ENCODE measurements at places on chromosomes 6 and 20.

- no peak for DNase-seq
These were observed 20.4 kb downstream of the MAFB start for GRCh38 chr20:40668449-40669228.

DNA sequence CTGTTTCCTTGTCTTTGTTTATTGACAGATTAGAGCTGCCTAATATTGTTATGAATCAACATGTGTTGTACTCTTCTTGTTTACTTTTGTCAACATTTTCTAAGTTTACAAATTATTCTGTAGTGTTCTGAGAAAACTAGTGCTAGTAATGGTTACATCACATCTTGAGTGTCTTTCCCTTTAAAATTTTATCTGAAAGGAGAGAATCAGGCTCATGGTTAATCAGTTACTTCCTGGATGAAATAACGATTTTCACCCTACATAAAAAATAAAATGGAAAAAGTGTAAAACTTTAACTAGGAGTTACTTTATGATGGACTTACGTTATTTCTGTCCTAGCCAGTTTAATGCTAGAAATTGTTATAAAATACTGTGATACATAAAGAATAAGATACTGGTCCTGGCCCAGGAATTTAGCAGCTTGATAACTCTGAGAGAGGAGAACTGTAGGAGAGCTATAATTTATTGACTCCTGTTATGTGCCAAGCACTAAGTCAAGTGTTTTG is 26.4 kb upstream of the BMP5 start:
- no peak for DNase-seq

GRCh38 chr6:117561128-117561527 is 41.2 kb downstream of the GOPC start:
- no peak for DNase-seq

- DNase-seq: no peak
These were observed 53.1 kb upstream of the SLC32A1 start for GRCh38 chr20:38671186-38671585.

DNA sequence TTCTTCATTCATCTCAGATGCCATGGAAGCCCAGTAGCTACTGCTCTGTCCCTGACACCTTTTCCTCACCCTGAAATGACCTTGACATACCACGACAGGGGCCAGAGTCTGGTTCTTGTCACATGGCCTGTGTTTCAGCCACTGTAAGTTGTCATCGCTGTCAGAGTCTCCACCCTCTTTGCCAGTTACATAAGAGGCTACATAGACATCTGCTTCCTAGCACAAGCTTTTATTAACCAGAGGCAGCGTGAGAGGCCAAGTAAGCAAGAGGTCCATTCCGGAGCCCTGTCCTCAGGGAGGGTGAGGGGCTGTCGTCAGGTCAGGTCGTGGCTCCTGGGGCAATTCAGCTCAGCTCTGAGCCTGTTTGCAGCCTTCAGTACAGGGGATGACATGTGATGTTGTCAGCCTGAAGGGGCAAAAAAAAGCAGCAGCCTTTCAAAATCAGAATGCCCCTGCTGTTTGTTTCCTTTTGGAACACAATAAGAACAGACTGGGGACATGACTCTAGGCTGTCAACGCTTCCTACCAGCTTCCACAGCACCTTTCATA is 146.3 kb downstream of the MTFR2 start:
- DNase-seq: no peak

DNA sequence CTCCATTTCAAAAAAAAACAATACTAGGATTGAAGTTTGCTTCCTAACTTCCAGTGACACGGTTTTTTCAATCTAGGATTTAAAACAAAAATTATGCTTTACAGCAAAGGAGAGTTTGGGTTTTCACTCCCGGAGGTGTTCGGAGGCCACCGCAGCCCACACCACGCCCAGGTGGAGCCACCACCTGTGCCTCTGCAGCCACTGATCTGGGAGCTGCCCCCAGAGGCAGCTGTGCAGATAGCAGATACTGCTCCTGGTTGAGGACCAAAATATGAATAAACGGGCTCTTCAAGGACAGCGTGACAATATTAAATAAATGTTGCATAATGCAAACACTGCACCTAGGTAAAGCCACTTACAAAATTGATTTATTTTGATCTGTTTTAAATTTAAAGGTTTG is 30.2 kb downstream of the DLL1 start:
- DNase-seq: no peak

GRCh38 chr6:134249759-134250602 is 67.9 kb downstream of the SGK1 start:
- no peak for DNase-seq

DNA sequence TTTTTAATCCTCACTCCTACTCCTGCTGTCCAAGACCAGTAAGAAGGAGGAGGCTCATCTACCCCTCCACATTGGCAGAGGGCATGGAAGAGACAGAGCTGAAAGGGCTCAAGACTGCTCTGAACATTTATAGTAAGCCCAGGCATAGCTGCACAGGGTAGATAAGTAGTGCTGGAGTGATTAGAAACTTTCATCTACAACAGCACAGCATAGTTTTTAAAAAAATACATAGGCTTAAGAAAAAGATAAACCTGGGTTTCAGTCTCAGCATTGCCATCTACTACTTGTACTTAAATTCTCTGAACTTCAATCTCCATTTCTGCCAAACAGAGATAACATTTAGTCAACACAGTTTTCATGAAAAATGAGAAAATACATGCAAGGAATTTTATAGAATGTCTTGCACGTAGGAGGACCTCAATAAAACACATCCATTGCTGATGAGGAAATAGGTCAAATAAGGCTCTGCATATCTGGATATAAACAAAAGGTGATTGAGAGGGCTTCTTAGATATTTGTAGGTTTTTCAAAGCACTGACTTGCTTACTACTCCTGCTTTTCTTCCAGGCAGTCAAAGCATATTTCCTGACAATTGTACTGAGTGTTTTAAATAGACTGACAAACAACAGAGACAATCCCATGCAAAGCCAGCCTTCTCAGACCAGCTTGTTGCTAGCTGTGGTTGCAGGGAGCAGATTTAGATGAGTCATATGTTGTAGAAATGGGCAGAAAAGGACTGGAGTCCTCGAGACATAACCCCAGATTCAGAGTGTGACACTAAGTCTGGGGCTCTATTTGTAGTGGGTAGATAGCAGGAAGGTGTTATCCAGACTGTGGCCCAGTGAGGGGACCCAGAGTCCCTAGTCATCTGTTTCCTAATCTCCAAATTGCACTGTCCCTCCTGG is 107.4 kb upstream of the TAB2 start:
- no peak for DNase-seq

DNA sequence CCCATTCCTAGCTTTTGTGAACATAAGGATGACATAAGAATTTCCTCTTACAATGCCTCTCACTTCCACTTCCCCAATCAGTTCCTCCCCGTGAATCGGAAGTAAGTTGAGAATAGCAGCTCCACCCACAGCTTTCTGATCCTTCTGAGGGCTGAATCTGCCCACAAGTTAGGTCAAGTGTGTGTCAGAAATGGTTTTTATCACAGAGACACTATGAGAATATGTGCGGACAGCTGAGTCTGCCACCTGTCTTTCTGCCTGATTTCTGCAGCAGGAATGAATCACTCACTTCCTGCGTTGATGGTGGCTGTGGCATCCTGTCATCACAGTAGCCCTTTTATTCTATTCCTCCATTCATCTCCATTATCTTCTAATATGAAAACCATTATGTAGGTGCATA is 70.2 kb downstream of the RIN2 start:
- peak; percentile 45 for DNase-seq

DNA sequence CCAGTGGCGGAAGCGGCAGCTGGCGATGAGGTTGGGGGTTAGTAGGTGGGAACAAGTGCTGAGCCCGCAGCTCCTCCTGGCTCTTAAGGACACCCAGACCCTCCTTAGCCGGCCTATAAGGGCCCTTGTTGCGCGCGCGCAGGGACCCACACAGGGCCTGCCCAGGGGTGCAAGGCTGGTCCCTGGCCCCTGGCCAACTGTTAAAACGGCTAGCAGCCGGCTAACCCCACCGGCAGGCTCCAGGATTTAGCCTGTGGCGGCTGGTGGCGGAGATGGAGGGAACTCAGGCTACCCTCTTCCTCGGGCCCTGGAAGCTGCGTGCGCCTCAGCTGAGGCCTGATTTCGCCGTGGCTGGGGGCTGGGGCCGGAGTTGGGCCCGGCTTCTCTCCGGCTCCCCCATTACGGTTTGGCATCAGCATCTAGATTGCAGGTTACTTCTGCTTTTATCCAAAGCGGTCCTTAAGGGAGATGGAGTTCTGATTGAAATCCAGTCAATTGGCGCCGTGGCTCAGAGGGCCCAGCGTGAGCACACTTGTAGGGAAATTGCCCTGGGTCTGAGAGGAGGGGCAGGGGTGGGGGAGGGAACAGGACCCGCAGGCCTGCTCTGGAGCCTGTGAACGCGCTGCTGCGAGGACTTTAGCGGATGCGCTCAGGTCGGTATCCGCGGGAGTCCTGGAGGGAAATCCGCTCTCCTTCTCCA is 36.9 kb upstream of the CCDC167 start:
- no peak for DNase-seq

DNA sequence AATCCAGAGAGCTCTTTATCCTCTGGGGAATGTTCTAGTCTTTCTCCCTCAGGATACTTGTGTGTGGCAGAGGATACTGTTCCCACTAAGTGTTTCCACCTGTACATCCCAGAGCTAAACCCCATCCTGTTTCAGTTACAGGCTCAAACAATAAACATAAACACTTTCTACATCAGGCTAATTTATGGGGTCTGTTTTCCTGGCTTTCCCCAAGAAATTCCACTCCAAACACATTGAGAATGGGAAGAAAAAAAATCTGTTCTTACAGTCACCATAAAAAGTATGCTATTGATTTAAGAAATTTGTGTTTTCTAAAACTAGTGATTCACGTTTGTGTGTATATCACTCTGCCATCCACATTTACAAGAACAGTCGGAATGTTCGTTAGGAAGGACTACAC is 293.9 kb upstream of the FOXQ1 start:
- no peak for DNase-seq

DNA sequence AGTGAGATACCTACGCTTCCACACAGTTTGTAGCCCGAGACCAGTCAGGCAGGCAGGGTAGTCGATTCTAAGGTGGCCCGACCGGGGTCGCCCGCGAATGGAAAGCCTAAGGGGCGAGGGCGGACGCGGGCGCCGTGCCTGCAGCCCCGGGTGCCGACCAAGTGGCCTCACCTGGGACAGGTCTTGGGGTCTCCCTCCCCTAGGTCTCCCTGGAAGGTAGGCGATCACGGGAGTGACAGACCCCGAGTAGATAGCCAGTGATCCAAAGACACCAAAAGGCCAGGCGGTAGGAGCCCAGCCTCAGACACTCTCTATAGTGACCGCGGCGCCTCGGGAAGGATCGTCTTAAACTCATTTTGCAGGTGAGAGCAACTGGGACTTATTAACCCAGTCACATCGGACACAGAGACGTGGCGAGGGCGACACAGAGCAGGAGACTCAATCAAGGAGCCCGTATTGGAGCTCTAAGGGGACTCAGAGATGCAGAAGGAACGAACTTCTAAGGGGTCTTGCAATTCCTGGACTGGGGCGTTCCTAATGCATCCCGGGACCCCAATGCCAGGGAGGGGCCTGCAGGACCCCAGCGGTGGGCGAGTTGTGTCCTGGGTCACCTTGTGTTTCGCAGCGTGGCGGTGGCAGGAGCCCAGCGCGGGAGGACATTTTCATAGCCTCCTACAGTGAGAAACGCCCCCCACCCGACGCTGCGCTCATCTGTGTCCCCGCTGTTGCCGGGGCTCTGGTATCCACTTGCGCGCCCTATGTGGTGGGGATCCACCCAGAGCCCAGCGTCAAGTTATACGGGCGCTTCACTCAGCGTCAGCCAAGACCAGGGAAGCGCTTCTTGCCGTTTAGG is 2.1 kb upstream of the VSX1 start:
- DNase-seq: no peak

DNA sequence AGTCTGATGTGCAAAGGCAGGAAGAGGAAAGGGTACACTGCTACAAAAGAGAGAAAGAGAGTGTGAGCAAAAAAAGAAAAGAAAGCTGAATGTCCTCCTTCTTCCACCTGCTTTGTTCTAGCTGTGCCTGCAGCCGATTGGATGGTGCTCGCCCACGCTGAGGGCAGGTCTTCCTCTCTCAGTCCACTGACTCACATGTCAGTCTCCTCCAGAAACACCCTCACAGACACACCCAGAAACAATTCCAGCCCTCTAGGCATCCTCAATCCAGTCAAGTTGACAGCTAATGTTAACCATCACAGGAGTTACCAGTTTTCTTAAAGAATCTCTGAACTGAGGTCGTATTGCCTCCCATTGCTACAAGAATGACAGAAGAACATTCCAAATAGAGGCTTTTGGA is 411.9 kb upstream of the SASH1 start:
- DNase-seq: no peak

- DNase-seq: no peak
These were observed 15.6 kb upstream of the PRDM13 start for GRCh38 chr6:99590728-99591672.

DNA sequence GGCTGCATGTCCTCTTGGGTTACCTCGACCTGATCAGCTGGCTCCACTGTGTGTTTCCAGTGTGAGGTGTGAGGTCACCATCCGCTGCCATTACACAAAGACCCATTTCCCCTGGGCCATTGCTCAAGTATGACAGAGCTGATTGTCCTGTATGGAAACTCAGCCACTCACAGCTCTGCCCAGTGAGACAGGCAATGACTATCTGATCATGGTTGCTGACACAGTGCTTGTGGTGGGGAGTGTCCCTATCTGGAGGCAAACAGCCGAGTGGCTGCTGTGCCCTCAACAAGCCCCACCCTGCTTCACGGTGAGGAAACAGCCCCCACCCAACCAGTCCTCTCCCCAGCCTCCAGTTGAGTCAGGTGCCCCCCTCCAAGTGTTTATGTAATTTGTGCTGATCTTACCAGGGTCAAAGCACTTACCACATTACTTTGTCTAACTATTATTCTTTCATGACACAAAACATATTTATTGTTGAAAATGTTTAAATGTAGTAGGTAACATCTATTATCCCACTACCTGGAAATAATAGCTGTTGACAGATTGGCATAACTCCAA is 11.7 kb upstream of the MAPK13 start:
- DNase-seq: no peak

- no peak for DNase-seq
These were observed 35.0 kb downstream of the NKAIN2 start for GRCh38 chr6:123838505-123839234.

DNA sequence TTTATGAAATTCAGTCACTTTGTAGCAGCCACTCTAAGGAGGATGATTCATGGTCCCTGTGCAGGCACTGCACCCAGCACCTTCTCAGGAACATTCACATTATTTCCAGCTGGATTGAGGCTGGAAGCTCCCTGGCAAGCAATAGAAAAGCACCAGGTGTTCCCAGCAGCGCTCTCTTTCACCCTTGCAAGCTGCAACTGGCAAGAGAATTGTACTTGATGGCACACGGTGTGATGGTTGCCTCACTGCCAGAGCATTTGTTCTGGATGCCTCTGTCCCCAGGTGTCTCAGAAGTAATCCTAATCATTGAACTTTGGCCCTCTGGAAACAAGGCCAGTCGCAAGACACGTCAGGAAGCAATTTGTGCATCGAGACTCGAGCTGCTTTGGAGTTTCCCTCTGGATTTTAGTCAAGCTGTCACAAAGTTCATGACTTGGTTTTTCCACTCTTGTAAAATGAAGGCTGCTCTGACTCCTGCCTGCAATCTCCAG is 24.9 kb upstream of the PHACTR2 start:
- no peak for DNase-seq

GRCh38 chr6:1716868-1717267 is 107.2 kb downstream of the FOXC1 start:
- DNase-seq: no peak

GRCh38 chr6:30543821-30544220 is 12.5 kb downstream of the GNL1 start:
- no peak for DNase-seq

- DNase-seq: no peak
These were observed 57.3 kb downstream of the BCKDHB start for GRCh38 chr6:80163754-80164187.

GRCh38 chr6:147873816-147874215 is 365.3 kb downstream of the SAMD5 start:
- DNase-seq: no peak

- DNase-seq: no peak
These were observed 63.0 kb downstream of the FAM229B start for GRCh38 chr6:112150363-112150762.
